ENCODE measurements at places on chromosomes 4 and X.

DNA sequence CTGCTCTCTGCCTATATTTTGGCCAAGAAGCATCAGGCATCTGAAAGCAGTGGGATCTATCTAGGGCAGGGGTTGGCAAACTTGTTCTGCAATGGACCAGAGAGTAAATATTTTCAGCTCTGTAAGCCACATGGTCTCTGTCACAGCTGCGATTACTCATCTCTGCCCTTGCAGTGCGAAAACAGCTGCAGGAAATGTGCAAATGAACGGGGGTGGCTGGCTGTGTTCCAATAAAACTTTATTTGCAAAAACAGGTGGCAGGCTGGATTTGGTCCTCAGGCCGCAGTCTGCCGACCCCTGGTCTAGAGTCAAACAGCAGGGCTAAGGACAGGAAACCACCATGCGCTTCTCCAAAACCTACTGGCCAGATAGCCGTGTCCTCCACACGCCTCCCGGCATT, 48.6 kb downstream of the ACOX3 start:
- no peak for DNase-seq

DNA sequence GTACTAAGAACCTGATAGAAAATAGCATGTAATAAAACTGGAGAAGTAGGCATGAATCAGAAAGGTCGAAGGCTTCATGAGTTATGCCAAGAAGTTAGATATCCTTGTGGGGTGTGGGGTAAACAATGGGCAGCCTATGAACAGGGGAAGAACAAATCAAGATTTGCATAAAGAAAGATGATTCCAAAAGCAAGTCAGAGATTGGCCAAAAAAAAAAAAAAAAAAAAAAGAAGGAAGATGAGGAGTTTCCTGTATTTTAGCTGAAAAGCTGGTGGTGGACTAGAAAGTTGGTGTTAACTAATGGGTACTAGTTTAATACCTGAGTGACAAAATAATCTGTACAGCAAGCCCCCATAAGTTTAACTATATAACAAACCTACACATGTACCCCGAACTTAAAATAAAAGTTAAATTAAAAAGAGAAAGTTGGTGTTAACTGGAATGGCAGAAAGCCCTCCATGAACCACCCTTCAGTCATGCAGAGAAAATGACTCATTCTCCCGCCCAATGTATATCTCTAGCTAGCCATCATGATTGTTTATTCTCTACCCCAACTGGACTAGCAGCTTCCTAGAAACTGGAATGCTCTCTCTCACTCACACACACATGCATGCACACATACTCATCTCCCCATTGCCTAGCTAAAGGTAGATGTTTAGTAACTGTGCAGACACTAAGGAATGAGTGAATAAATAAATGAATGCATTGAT, 41.7 kb downstream of the ATP11C start:
- no peak for DNase-seq

- no peak for DNase-seq
Measured at GRCh38 chr4:74065115-74065642, 26.7 kb upstream of the CXCL3 start.

DNA sequence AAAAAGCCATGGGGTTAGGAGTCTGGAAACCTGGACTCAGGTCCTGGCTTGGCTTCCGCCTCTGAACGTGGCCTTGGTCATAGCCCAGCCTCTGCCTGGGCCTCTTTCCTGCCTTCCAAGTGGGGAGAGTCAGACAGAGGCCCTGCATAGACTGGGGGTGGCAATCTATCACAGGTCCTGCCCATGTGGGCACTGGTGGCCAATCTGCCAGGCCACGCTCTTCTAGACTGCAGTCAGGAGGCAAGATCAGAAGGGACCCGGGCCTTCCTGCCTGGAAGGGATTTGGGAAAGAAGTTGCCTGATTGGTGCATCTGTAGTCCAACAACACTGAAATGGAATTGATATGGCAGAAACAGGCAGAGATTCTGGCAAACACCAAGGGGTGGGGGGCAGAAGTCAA, 46.1 kb downstream of the CNGA2 start:
- no peak for DNase-seq

- no peak for DNase-seq
Measured at GRCh38 chr4:168639914-168640313, 143.1 kb downstream of the PALLD start.

- DNase-seq: no peak
Measured at GRCh38 chr4:143701365-143701764, 890 bp upstream of the FREM3 start.

- DNase-seq: no peak
Measured at GRCh38 chrX:39328661-39329060, 527.4 kb downstream of the MID1IP1 start.

- DNase-seq: no peak
Measured at GRCh38 chr4:67746797-67747495, 7.2 kb downstream of the GNRHR start.

- peak; percentile 36 for DNase-seq
Measured at GRCh38 chrX:3548765-3549391, 164.6 kb downstream of the PRKX start.
